ENCODE measurements at places on chromosomes 11 and 22.
A peak's percentile ranks its signal among the peaks of the same experiment; 100 is the strongest.

- DNase-seq, result no peak
These were observed 72.8 kb downstream of the LRRC32 start for GRCh38 chr11:76597533-76598425.

DNA sequence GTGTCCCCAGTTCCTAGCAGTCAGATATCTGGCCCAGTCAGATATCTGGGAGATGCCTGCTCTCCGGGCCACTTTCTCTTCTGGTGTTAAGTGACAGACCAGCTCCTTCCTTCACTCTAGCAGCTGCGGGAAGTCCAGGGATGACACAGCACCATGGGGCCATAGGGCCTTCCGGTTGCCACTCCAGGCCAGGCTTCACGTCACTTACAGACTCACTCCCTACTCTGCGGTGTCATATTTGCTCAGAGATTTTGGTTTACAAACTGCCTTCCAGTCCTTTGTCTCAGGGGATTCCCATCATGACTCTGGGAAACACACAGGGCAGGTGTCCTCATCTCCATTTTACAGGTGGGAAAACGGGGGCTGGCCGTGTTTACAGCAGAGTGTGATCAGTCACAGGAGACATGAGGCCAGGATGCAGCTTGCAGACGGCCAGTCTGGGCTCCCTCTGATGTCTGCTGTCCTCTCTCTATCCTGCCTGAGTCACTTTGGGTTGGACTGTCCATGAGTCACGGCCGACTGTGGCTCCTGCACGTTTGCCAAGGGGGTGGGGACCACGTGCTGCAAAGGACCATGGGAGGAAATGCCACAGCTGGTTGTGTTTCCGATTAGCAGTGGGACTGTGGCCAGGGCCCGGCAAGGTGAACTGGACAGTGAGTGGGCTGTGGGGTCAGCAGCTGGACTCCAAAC is 8.2 kb upstream of the TBC1D22A start:
- peak; percentile 98 for DNase-seq

- DNase-seq, result no peak
These were observed 36.5 kb downstream of the NADSYN1 start for GRCh38 chr11:71489311-71490043.

DNA sequence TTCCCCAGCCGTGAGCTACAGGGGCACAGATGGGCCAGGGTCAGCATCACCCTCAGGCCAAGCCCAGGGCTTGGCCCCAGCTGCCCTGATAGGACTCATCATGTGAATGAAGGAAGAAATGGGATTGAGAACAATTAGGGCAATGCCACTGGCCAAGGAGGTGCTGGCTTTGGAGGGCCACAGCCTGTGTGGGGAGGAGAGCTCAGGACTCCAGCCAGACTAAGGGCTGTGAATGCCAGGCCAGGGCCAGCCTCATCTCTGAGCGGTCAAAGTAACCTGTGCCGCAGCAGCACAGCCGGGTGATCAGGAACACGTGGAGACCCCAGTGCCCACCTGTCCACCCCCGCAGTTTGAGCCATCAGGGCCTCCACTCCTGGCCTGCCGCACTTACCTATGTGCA is 10.1 kb downstream of the CHID1 start:
- DNase-seq, result no peak

DNA sequence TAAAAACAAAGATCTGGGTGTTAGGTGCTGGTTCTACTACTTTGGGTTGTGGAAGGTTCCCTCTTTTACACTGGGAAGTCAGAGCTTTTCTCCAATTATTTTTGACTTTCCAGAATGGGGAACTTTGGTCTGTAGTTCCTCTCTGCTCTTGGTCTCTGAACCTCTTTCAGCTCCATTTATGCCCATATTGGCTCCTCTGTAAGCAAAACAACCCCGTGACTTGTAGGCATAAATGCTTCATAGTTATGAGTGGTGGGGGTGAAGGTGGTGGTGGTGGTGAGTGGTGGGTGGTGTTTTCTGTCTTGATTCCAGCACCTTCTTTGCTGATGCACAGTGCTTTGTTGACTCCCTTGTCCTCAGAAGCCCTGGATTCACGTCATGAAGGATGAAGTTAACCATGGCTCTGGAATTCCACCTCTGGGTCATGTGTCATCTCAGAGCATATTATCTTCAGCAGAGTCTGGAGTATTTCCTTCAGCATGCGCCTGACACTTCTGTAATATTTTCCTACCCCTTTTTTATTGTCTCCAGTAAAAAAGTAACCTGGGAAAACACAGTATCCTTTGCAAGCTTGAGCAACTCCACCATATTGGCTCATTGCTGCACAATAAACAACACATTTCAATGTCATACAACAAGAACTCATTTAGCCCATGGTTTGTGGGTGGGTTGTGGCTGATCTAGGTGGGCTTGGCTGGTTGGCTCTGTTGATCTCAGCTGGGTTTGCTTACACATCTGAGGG is 24.1 kb upstream of the GRK3 start:
- no peak for DNase-seq

- no peak for DNase-seq
These were observed 1.2 kb downstream of the ROM1 start for GRCh38 chr11:62614275-62614674.

GRCh38 chr11:47394322-47395222 is 13.8 kb upstream of the SLC39A13 start:
- no peak for DNase-seq

DNA sequence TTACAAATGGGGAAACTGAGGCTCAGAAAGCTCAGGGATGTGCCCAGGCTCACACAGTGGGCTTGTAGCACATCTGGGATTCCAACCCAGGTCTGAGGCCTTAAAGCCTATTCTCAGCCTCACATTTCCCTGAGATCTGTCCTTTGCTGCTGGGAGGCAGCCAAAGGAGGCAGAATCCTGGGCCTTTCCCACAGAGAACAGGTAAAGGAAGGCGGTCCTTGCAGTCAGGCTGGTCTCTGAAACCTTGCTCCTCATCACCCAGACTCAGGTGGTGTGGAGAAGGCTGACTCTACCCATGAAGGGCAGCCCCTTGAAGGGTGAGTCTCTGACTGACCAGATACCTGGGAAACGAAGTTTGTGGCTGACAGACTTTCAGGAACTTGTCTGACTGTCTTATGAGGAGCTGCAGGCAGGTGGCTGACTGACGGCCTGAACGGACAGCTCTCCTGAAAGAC is 7.8 kb downstream of the SLCO2B1 start:
- DNase-seq, result no peak

- DNase-seq, result peak; percentile 47
These were observed 58.1 kb downstream of the LRP5 start for GRCh38 chr11:68370211-68371111.

- no peak for DNase-seq
These were observed 2.1 kb downstream of the ALDH3B1 start for GRCh38 chr11:68012044-68012842.

- DNase-seq, result peak; percentile 99
These were observed at the start of gene CCDC89 for GRCh38 chr11:85685820-85686459. Gene CCDC89 (minus strand): TSS chr11:85686195. CDS start chr11:85686130, 65 bp downstream.

DNA sequence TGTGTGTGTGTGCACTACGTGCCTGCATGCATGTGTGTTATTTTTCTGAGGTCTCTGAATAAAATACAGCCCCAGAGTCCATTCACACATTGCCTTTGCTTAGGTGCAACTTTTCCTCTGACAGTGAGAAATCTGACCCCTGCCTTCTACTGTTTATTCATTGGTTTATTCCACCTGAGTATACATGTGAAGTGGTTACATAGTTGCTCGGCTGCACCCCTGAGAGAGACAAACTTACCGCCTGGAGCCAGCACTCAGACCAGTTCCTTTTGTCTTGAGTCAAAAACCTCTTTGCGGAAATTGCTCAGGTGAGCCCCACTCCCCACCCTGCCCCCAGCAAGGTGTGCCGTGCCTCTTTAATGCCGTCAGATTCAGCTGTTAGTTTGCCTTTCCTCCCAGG is 363.6 kb downstream of the BRD1 start:
- DNase-seq, result no peak

DNA sequence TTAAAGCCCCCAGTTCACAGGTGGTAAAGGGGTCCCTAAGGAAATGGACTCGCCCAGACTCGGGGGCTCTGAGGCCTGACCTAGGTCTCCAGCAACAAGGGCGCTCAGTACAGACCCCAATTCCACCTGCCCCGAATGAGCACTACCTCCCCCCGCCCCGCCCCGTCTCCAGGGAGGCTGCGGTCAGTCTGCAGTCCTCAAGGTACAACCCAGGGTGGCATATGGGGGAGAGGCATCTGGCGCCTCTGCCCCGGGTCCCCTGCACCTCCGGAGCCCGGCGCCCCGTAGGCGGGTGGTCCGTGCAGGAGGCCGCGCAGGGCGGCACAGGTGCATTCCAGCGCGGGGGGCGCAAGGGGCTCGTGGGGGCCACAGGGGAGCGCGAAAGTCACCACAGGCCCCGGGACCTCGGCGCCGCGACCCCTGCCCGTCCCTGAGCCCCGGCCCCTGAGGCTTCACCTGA is 361 bp downstream of the CTSD start:
- no peak for DNase-seq

DNA sequence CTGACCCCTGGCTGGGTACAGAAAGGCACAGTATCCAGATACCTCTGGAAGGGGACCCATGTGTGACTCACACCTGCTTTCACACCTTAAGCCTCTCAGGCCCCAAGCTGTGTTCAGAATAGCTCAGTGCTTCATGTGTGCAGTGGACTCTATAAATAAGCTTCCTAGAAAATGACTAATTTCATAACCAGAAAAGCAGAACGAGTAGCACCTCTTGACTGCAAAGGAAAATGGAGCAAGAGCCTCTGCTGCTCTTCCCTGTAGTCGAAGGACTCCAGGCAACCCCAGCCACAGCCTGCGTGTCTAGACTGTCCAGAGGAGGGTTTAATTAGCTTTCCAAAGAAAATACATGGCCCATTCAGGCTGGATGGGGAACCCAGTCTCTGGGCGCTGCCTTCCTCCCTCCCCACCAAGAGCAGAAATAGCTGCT is 23.1 kb downstream of the PTPN5 start:
- no peak for DNase-seq

DNA sequence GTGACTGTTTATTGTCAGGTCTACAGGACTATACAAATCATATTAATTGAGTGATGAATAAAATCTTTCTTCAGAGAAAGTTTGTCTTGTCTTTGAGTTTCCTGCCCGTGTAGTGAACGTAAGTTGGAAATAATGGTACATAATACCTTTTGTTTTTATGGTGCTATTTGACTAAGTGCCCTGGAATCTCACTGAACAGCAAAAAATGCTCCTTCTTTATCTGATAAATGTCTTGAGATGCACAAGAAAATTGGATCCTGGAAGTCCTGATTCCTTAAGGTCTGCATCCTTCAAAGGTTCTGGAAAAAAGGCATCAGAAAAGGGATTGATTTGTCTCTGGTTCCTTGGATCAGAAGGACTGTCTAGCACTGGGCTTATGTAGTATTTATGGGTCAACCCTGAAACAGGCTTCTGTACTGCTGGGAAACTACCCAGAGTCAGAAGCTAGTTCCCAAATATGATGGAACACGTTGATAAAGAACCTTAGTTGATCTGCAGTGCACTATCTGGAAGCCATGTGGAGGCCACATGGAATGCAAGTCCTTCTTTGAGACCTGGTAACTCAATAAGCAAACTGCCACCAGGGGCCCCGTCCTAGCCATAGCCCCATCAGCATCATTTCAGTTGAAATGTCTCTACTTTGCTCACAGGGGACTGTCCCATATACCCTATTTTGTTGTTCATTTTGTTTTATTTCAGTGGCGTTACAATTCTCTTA is 100.6 kb upstream of the CD44 start:
- DNase-seq, result no peak

DNA sequence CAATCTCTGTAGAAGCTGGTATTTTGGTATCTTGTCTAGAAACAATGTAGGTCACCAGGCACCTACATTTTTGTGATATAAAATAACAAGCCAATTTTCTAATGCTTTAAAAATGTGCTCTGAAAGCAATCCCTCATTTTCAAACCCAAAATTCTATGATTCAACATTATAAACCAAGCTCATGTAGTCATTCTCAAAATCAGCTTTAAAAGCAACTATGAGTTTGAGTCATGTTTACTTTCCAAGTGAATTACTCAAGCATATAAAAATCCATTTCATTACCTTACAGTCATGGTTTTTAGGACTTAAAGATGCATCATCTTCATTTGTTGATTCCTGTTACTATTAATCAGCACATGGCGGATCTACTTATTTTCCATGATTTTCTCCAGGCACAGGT is 216.4 kb downstream of the GRM5 start:
- DNase-seq, result peak; percentile 12

- peak; percentile 19 for DNase-seq
These were observed 879 bp downstream of the TMEM121B start for GRCh38 chr22:17120281-17120680.

- no peak for DNase-seq
These were observed 78.2 kb downstream of the GGT1 start for GRCh38 chr22:24681236-24681635.

GRCh38 chr11:76557466-76557865 is 112.6 kb downstream of the EMSY start:
- DNase-seq, result no peak

- DNase-seq, result no peak
These were observed 87.4 kb downstream of the GRIA4 start for GRCh38 chr11:105697291-105697690.

- no peak for DNase-seq
These were observed 864.3 kb downstream of the TBC1D22A start for GRCh38 chr22:47626428-47627390.

DNA sequence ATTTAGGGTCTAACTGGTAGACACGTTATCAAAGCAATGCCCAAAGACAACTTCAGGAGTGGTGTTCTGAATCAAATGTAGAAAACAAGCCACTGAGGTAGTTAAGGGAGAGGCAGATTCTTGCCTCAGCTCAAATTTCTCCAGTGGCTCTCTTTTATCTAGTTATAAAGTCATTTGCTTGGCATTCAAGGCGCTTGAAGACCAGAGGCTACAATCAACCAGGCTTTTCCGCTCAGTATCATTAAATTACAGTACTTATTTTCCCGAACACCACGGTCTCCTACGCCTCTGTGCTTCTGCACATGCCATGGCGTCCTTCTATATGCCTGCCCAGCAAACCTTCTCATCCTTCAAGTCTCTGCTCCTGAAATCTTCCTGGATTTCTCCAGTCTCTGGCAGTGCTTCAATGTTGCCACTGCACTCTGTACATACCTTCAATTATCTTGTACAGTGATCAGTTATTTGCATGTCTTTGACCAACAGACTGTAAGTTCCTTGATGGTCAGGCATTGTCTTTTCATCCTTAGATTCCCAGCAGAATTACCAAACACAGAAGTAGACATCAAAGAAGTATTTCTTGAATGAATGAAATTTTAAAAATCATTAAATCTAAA is 1.4 kb downstream of the POGLUT3 start:
- peak; percentile 34 for DNase-seq

Measured in AG10803 (cell line).